ENCODE measurements at places on chromosomes 7 and 10.

DNA sequence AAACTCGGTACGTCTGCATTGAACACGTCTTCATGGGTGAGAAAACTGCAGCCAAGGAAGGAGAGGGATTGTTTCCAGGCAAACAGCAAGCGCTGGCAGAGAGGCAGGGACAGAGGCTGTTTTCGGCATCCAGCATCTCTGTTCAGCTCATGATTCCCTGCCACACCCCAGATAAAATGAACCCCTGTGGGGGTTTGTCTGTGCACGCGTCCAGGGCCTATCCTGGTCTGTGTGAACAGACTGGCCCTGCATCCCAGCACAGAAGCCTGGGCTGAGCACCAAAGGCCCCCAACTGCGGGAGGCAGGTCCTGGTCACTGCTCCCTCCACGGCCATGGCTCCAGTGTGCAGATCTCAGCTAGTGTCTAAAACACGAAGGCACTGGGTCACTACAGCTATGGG lies 83.3 kb upstream of the FAM20C start:
- DNase-seq, result no peak

GRCh38 chr7:108347616-108348015 lies 108.6 kb downstream of the NRCAM start:
- DNase-seq, result no peak

DNA sequence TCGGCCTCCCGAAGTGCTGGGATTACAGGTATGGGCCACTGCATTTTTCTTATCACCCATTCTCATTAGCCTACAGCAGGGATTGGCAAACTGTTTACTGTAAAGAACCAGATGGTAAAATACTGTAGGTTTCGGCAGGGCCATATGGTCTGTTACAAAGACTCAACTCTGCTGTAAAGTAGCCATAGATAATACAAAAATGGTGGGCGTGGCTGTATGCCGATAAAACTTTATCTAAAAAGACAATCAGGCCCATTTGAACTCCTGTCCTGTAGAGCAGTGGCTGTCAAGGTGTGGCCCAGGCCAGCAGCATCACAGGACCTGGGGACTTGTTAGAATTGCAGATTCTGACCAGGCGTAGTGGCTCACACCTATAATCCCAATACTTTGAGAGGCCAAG lies 134.3 kb downstream of the CUX1 start:
- DNase-seq, result no peak

DNA sequence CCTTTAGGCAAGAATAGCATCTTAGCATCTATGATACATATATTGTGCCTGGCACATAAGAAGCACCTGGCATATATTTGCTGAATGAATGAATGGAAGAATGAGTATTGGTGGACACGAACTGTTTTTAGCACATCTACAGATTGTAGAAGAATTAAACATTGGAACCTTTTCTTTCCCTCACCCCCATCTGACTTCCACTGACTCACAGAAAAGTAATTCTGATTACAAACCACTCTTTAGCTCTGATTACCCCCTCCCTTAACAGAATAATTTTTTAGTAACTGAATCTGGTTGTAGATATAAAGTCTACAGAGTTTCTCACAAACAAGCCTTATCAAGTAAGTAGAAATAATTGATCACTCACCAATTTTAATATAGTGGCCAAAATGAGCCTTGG lies 31.9 kb downstream of the SLC26A4 start:
- no peak for DNase-seq

DNA sequence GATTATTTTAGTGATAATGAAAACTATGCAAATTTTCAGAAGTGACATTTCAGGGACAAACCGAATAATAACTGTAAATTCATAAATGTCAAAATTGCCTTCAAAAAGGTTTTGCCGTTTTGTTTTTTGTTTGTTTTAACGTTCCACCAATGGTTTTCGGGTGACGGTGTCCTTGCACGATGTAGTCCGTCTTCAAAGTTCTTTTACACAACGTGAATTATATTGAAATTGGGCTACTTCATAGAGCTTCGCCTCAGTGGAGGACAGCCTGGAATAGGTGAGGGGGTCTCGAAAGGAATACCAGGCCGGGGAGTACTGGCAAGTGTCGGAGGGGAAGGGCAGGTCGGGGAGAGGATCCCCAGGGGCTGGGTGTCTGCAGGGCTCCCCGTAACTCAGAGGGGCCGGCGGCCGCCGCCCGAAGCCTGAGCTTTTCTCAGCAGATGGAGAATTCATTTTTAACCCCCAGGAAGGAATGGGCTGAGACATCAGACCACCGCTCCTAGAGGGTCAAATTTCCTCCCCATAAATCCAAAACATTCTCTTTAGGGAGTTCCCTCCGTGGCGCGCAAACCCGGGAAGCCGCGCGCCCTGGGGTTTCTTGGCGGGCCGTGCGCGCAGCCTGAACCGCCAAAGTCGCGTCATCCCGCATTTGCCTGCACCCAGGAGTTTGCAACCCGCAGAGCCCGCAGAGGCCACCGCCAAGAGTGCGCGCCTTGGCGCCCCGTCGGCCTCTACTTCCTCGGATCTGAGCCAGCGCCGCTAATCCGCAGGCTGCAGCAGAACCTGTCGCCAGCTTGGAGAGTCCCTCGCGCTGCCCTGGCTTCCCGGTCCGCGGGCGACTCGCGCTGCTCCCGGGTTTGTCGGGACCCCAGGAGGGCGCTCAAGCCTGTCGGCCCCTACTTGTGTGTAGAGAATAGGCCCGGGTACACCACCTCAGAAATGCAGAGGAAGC lies 17.3 kb upstream of the EVX1 start:
- DNase-seq, result no peak

DNA sequence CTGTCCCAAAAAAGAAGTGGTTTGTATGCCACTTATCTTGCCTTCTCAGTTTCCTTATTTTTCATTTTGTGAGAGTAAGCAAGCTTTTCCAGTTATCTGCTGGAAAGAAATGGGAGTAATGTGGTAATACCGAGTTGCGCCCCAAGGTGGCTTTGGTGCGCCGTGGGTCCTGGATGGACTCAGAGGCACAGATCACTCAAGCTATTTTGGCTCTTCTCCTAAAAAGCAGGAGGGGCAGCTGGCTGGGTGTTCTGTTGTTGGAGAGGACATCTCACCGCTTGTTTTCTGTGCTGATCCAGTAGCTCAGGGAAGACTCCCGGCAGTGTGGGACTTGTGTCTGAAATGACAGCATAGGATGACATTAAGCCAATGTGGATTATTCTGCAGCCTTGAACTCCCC lies 16.4 kb downstream of the PRKRIP1 start:
- DNase-seq, result peak; percentile 52

DNA sequence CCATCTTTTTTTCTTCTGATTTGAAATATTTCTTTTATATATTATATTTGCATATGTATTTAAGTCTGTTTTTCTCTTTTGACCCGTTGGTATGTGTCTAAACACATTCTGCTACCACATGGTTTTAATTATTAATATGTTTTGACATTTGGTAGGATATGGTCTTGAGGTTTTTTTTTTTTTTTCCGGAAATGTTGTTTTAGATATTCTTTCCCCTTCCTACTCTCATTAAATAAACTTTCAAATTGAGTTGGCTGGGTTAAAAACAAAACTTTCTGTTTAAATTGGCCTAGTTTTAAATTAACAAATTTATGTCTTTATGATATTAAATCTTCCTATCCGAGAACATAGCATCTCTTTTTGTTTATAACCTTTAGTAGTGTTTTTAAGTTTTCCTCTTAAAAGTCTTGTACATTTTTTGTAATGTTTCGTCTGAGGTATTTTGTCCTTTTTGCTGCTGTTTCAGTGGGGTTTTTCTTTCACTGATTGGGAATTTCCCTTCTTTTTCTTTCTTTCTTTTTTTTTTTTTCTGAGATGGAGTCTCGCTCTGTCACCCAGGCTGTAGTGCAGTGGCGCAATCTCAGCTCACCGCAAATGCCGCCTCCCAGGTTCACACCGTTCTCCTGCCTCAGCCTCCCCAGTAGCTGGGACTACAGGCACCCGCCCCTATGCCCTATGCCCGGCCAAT lies 25.4 kb downstream of the STAM start:
- no peak for DNase-seq

DNA sequence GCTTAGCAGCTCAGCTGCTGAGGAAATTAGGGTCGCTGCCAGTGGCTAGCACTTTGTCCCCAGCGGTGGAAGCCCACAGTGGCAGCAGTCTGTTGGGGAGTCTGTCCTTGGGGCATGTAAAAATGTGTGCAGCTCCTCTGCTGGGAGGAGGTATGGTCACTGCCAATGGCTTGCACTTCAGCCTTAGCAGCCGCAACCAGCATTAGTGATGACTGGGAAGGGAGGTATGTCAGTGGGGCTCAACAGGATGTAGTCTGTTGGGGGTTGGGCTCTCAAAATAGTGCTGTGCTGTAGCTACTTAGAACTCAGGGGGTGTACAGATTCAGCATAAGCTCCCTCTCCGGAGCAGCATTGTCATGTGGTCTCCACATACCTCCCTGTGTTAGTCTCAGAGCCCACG lies 189.9 kb downstream of the ZEB1 start:
- DNase-seq, result no peak

- no peak for DNase-seq
Measured at GRCh38 chr7:105906695-105907094, 30.3 kb upstream of the ATXN7L1 start.

- DNase-seq, result no peak
Measured at GRCh38 chr10:34791947-34792346, 23.1 kb downstream of the PARD3 start.

GRCh38 chr10:120948889-120949608 lies 97.9 kb downstream of the WDR11 start:
- no peak for DNase-seq

GRCh38 chr10:15472431-15473395 lies 101.6 kb upstream of the FAM171A1 start:
- DNase-seq, result no peak

- no peak for DNase-seq
Measured at GRCh38 chr7:131506597-131506996, 49.8 kb downstream of the PODXL start.

DNA sequence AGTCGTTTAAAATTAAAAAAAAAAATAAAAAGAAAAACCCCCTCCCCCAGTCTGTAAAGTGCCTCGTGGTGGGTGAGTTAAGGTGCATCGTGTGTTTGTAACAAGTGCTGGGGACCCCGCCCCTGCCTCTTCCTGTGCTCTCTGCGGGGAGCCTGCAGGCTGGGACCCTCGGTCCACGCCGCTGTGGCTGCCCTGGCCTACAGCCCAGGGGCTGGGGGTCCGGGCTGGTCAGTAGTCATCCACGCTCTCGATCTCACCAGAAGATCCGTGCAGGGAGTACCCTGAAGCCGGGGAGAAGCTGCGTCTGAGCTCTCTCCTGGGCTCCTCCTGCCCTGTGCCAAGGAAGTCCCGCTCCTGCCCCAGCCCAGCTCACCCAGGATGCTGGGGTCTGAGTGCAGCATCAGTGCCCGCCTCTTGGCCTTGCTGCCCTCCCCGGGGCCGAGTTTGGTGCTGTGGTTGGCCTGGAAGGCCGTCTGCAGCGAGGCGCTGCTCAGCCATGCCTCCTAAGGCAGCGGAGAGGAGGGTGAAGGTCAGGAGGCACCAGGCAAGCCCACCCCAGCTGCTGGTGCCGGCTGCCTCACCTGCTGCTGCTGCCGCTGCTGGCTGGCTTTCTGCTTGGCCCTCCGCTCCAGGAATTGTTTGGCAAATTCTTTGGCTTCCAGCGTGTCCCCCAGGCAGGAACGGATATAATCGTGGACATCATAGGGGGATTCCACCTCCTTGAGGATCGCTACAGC lies 8.1 kb downstream of the GNB2 start:
- DNase-seq, result no peak

- DNase-seq, result no peak
Measured at GRCh38 chr10:99534450-99534938, 1.8 kb downstream of the NKX2-3 start.

DNA sequence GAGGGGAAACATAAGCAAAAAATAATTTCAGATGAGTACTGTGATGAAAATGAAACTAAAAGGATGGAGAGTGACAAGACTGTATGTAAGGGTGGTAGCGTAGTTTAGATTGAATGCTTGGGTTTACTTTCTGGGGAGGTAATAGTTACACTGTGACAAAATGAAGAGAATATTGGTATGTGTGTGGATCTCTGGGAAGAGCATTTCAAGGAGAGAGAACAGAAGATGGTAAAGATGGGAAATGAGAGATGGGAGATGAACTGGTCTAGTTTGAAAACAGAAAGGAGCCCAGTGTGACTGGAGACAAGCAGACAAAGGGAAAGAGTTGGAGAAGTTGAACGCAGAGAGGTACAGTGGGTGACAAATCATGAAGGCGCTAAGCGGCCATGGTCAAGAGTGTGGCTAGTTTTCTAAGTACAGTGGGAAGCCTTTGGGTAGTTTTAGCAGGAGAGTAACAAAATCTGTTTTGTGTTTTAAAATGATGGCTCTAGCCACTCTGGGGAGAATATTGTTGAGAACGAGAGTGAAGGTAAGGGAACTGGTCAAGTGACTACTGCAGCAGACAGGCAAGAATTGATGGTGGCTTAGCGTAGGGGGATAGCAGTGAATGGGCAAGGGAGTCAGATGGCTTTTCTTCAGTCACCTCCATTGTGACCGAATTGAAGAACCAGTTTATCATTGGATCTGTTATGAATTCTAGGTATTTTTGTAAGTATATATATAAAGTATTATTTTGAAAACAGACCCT lies 22.6 kb downstream of the PALS2 start:
- no peak for DNase-seq

DNA sequence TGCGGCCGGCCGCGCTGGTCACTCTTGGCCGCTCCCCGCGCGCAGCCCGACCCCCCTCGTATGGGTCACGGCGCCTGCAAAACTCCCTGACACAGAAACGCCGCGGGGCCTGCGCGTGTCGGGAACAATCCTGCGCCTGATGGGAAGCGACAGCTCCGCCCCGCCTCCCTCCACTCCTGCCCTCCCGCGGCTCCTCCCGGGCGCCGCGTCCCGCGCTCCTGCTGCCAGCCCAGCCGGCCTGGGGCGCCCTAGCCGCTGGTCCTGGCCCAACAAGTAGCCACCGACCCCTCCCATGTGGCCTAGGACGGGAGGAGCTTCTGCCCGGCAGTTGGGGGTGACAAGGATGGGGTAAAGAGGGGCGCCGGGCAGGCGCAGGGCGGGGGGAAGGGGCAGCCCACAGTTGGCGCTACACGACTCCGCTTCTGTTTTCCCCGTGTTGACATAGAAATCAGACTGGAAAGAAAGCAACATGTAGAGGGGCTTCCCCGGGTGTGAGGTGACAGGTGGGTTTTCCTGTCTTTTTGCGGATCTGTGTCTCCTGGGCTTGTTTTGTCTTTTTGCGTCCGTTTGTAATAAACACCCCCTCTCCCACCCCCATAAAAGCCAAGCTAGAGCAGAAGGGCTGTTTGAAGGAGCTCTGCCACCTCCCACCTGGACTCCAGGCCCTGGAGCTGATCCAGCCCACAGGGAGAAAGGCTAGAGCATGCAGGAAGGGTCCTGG lies 35.1 kb upstream of the PAX2 start:
- no peak for DNase-seq

DNA sequence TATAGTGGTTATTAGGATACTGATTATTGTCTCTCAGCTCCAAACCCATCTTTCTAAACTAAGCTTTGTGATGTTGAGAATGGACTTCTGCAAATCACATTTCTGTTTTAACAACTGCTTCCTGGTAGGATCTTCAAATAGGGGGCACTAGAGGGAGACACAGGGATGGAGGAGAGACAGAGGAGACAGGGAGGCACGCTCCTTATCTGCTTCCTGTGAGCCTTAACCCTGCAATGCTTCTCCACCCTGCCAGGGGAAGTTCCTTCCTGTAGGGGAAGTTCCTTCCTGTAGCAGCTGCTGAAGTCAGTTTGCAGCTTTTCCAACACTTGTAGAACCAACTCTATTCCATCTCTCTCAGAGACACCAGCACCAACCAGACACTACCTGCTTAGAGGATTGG lies 847.2 kb downstream of the CCSER2 start:
- no peak for DNase-seq

- no peak for DNase-seq
Measured at GRCh38 chr7:124635416-124635815, 130.2 kb downstream of the GPR37 start.

- DNase-seq, result no peak
Measured at GRCh38 chr7:107007007-107007891, 37.3 kb upstream of the PRKAR2B start.
